ENCODE measurements at places on chromosomes 2 and 18.

- no peak for DNase-seq
Observed at GRCh38 chr2:146734042-146734820, 1110.6 kb upstream of the ACVR2A start.

- DNase-seq: no peak
Observed at GRCh38 chr2:233256048-233256447, 4.6 kb downstream of the ATG16L1 start.

GRCh38 chr2:229673676-229674075, 40.7 kb downstream of the DNER start:
- DNase-seq: no peak

DNA sequence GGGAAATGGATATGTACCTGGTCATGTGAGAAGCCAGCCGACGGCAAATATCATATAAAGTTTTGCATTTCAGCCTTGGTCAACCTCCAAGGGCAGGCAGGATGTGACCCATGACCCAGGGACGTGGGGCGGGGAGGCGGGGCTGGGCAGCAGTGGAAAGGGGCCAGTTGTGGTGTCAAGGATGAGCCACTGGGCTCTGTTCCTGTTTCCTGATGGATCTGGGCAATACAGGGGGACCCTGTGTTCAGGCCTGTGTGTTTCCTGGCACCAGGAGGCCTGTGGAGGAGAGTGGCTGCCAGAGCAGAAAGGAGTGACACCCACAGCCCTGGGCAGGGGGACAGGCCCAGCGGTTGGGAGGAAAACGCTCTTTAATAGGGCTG, 106.9 kb downstream of the GATA6 start:
- DNase-seq: no peak

DNA sequence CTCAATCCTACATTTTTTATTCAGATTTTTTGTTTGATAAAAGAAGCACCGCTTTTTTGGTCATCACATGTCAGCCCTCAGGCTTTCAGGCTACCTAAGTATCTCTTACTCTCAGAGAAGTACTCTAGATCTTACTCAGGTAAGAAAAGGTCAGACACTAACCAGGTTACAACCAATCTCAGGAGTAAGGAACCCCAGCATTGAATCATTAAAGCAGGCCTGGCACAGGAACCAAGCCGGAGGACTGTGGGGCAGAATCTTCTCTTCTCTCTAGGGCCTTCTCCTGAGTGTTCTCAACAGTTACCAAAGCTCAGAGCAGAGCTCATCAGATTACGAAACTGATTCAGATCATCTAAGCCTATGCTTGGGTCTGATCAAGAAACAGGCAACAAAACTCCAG, 28.2 kb downstream of the RBMS1 start:
- no peak for DNase-seq

DNA sequence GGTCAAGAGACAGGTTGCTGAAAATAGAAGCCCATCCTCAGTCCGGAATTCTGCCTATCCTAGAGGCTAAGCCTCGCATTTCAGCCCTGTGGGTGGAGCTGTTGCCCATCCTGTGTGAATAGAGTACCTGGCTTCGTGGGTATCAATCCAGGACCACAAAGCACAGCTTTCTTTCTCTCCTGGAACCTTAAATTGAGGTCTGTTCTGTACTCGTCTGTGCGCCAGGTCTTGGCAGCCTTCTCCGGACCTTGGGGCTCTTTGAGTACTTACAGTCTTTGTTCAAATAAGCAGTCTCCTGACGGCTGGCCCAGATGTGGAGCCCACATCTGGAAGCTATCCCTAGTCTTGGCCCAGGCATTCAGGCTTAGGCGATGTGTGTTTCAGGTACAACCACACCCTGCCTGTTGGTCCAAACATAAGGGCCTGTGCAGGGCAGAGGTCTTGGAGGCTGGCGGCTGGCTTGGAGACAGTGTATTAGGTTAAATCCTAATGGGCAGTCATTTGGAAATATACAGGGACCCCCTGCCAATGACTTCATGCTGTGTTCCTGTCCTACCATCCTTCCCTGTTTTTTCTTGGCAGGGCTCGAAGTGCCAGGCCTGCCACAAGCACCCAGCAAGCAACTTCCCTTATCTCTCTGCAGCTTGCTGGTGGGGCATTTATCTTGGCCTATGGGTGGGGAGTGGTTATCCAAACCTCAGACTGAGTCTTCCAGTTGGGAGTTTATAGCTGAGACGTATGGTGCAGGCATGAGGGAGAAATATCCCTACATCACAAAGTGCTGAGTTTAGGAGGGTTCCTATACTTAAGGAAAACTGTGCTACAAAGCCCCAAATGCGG, 294.1 kb downstream of the BCL2 start:
- no peak for DNase-seq

- DNase-seq: peak; percentile 15
Observed at GRCh38 chr2:9844036-9844483, 786 bp downstream of the TAF1B start.

- no peak for DNase-seq
Observed at GRCh38 chr2:8553643-8554042, 128.2 kb upstream of the ID2 start.

DNA sequence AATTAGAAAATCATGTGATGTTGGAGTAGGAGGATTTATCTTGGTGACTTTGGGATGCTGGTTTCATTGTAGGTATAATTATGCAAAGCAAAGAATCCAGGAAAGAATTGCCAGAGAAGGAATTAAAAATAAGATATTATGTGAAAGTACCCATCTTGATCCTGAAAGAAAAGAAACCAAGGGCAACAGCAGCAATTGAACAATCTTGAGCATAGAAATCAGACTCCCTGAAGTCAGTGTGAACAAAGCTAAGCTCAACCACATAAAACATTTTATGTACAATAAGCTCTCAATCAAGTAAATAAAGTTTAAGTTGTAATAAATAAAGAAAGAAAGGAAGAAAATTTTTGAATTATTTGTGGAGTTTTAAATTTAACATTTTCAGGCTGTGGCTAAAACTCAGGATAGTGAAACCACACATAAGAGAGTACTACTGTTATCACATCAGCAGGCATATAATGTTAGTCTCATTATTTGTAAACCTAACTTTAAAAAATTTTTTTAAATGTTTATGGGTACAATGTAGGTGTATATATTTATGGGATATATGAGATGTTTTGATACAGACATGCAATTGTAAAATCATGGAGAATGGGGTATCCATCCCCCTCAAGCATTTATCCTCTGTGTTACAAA, 32.8 kb upstream of the GPR55 start:
- DNase-seq: no peak

DNA sequence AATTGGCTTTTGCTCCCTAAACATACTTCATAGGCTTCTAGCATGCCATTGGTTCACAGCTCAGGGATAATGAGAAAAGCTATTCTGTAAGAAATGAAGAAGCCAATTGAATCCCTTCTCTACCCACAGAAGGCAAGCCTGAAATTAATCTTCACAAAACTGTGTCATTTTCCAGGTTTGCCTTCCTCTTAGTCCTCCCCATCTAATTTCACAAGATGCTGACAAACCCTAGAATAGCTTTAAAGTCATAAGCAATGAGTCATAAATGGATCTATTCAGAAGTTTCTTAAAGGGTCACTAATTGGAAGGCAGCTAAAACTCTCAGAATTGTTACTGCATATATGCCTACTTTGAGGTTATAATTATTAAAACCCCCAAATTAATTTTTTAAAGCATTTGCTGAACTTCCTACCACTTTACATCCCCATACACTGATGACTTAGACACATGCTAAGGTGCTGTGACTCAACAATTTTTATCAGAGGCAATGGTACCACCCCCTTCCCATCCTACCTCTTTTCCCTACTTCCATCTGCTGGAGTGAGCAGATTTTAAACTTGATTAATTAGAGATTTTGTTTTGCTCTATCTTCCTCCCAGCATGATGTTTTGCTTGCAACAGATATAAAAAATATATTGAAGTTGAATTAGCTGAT, 51.3 kb upstream of the NABP1 start:
- no peak for DNase-seq

DNA sequence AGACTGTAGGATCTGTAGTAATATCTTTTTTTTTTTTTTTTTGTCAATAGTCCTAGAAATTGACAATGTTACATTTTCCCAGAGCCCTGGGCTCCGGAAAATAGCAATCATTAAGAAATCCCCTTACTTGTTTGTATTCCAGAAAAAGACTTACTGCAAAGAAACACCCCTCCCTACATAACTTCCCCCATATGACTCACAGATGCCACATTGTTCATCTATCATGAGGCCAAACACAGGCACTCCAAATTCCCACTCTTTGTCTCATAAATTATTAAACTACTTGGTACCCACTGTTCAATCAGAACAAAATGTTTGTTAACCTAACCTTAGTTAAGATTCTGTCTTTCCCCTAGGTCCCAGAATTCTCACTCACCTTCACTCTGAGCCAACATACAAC, 53.5 kb downstream of the TEX51 start:
- DNase-seq: no peak

DNA sequence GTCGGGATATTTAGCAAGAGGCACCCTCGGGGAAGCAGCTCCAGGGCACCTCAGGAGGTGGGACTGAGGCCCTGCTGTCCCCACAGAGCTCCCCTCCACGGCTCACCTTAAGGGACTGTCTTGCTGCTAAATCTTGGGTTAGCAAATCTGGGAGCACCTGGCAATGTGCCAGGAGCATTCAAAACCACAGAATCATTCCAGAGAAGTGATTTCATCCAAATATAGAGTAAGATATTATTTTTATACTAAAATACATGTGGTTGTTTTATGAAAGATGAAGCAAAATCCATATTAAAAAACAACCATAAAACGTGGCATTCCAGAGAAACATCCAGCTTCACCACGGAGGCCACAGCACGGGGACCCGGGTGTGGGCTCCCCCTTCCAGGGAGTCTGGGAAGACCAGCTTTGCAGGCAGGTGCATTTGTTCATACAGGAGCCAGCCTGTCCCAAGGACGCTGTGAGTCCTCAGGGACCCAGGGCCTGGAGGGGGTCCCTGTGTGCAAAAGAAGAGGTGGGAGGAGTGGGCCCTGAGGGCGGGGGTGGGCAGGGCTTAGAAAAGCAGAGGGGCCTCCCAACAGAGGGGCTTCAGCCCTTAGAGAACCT, 16.3 kb downstream of the HS1BP3 start:
- DNase-seq: no peak

- DNase-seq: no peak
Observed at GRCh38 chr2:195818106-195818505, 161.1 kb downstream of the SLC39A10 start.

GRCh38 chr2:21332993-21333625, 209.3 kb downstream of the TDRD15 start:
- DNase-seq: no peak

GRCh38 chr2:121489284-121489683, 41.4 kb upstream of the RNU4ATAC start:
- no peak for DNase-seq

DNA sequence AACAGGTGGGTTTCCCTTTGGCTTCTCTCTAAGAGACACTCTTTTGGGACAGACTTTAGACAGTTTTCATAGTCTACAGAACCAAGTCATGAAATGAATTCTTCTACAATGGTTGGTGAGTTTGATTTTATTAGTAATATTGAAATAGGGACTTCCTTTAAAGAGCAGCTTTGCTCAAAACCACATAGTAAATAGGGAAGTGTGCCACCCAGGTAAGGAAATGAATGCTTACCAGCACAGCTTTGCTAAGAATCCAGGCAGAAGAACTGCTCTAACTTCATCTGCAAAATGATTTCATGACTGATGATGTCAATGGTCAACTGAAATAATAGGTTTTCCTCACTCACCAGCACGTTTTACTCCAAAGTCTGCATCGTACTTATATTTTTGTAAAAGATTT, 89.2 kb downstream of the NYAP2 start:
- no peak for DNase-seq

GRCh38 chr2:130911996-130912395, 75.3 kb downstream of the ARHGEF4 start:
- DNase-seq: no peak

DNA sequence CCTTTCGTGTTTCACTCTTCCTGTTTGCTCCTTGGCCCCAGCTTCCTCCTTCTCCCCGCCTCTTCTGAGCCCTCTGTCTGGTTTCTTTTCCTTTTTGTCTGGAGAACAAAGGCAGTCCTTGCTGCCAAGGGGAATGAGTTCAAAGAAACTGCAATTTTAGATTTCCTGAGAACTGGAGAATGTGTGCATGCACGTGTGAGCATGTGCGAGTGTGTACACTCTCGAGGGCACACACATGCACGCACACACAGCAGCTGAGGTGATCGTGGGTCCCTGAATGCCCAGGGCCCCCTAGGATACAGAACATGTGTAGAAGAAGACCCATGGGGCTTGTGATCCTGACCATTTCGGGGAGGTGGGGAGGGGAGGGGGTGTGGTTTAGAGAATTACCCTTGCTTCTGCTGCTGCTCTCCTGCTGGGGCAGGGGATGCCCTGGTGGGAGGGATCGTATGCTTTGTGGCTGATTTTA, 151.8 kb downstream of the DYSF start:
- no peak for DNase-seq

DNA sequence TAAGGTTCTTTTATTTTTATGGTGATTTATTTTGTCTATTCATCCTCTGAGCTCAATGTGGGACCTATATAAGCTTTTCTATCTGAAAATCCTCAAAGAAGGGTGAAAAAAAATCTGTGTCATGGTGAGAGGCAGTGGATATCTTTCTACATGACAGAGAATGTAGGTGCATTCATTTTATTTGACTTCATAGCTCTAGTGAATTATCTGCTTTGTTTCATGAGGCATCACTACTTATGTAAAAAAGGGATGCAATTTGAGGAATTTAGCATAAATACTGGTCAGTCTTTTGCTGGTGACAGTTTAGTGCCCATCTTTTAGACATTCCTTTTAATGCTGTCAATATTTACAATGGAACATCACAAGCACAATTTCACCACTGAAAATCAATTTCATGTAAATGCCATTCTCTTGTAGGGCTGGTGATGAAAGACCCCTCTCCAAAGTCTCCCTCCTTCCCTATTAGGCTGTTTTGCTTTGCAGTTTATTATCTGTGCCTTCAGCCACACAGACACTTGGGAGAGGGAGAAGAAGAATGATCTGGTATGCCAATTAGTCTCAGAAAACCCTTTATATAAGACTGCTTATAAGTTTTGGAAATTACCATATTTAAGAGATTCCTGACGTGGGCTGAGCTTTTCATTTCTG, 148.3 kb upstream of the NXPH2 start:
- DNase-seq: no peak

GRCh38 chr2:65129286-65129825, 550 bp downstream of the RAB1A start:
- DNase-seq: peak; percentile 44
